Stimulated activated CD8-positive, alpha-beta memory T cell treated with anti-CD3 and anti-CD28 coated beads, Interleukin-7, amount 100 ng/mL, for 1 hour (primary cell): ENCODE measurements at places on chromosomes 1 and 21.

GRCh38 chr1:170568197-170568596, 36.2 kb downstream of the GORAB start:
- DNase-seq = no peak

DNA sequence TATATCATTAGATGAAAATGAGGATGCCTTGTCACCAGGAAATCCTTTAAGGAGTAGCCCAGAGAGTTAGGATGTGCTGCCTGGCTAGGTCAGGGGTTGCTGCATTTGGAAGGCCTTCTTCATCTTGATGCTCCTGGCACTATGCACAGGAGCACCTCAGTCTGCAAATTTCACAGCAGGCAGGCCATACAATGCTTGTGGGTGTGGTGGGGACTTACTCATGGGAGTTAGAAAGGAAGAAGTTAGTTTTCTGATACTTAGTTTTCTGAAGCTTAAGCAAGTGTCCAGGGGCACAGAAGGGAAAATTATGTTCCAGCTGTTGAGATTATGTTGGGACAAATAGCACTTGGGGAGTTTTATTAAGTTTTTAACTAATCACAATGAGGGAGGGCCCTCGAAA, 11.4 kb downstream of the HLX start:
- no peak for DNase-seq

DNA sequence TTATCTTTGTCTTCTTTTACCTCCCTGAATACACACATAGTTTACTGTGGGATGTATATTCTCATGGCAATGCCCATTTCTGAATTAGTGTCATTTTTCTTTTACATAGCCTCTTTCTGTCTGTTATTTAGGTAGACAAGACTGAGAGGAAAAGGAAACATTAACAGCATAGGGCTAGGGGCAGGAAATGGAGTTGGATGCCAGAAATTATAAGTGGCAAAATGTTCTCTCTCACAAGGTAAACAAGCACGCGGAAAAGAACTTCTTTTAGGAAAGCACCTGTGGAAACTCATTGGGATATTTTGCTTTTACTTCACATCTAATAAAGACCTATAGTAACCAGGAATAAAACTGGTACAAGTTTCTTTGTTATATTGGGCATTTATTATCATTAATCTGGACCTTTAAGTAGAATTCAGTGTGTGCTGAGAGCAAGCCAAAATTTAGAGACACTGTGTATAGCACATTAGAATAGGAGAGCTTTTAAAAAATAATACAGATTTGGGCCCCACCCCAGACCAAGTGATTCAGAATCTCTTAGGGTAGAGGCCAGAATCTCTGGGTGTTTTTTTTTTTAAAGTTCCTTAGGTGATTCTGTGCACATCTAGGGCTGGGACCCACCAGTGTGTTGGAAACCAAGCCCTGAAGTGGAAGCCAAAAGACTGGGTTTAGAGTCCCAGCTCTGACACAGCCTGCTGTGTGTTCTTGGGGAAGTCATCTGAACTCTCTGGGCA, 32.7 kb downstream of the S100A10 start:
- DNase-seq = no peak

DNA sequence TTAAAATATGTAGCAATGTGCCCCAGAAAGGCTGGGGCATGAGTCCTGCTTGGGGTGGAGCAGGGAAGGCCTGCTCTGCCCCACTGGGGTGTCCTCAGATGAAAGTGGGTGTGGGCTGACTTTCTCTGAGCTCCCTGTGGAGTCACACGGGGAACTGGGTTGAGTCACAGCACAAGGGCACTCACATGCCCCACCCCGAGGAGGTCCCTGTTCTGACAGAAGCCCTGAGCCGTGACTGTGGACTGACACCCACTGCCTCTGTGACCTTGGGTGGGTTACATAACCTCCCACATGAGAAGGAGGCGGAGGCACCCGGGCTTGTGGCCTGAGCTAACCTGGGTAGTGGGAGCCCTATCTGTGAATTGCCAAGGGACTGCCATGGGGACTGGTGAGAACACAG, 52.5 kb upstream of the TINAGL1 start:
- DNase-seq = no peak

- DNase-seq = no peak
These were observed 10.6 kb upstream of the PRKACB start for GRCh38 chr1:84133479-84133878.
